ENCODE measurements at places on chromosomes 4 and X.

GRCh38 chr4:77028246-77028645, 47.5 kb downstream of the CCNI start:
- no peak overlapping the region for H3K27ac ChIP-seq
- no peaks in the 10 kb centered on the region for H3K4me1 ChIP-seq
- no peaks in the 10 kb centered on the region for H3K27me3 ChIP-seq
- no peak for DNase-seq
- no peaks in the 10 kb centered on the region for H3K36me3 ChIP-seq

DNA sequence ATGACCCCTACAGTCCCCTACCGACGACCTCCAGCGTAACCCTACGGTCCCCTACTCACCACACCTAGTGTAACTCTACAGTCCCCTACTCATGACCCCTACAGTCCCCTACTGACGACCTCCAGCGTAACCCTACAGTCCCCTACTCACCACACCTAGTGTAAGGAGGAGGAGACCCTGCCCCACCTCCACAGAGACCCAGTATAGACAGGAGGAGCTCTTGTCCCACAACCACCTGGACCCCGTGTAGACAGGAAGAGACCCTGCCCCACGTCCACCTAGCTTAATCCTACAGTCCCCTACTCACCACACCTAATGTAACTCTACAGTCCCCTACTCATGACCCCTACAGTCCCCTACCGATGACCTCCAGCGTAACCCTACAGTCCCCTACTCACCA, 26.9 kb downstream of the CSF2RA start:
- H3K4me3 ChIP-seq: no peak overlapping the region
- no peaks in the 10 kb centered on the region for H3K36me3 ChIP-seq
- no peak overlapping the region for H3K27ac ChIP-seq
- no peaks in the 10 kb centered on the region for H3K4me1 ChIP-seq
- DNase-seq: peak; percentile 26
- no peaks in the 10 kb centered on the region for H3K27me3 ChIP-seq

GRCh38 chr4:54683616-54684346, 26.0 kb downstream of the KIT start:
- no peaks in the 10 kb centered on the region for H3K27me3 ChIP-seq
- no peak overlapping the region for H3K27ac ChIP-seq
- no peaks in the 10 kb centered on the region for H3K4me1 ChIP-seq
- H3K4me3 ChIP-seq: no peak overlapping the region

DNA sequence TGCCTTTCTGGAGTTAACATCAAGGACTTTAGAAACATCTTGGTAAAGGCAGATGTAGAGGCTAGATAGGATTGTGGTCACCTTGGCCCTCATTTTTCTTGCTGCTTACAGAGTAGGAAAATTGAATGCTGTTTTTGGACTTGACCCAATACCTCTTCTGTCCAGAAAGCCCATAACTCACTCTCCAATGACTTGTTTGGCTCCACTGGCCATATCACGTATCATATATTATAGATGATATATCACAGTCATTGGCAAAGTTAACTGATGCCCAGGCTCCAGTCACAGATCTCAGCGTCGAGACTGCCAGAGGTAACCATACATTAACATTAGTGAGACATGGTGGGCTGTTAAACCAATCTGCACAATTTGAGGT, 88.1 kb upstream of the PLAC1 start:
- no peaks in the 10 kb centered on the region for H3K27me3 ChIP-seq
- no peak for DNase-seq
- no peak overlapping the region for H3K4me3 ChIP-seq
- no peak overlapping the region for H3K27ac ChIP-seq
- no peaks in the 10 kb centered on the region for H3K4me1 ChIP-seq
- no peaks in the 10 kb centered on the region for H3K36me3 ChIP-seq

Measured in aorta (tissue), 5 donors.